ENCODE measurements at places on chromosomes 7 and 10. TPM values are rescaled to one million over a fixed set of nuclear protein-coding genes. Genes with fewer than 3 reads are reported as not detected.

EIF5AL1 gene
- total RNA-seq: 0.17 TPM

CCAR1 gene
- total RNA-seq: 28.9 TPM

FZD1 gene
- total RNA-seq: 29.8 TPM

FGFR2 gene
- 0.17 TPM for total RNA-seq

PDGFA gene
- total RNA-seq: 2.5 TPM

IKZF1 gene
- not detected for total RNA-seq

EN2 gene
- total RNA-seq: not detected

RELN gene
- 4.7 TPM for total RNA-seq
